ENCODE measurements at places on chromosomes 1 and 21.

GRCh38 chr21:17921579-17922530 is 102.7 kb upstream of the C21orf91 start:
- peaks cover 9% of the 10 kb centered on the region for H3K27me3 ChIP-seq
- 0 out of 2 replicates have a peak, but pooled peaks cover 7% of the 10 kb centered on the region for H3K4me1 ChIP-seq
- no peak overlapping the region for H3K4me3 ChIP-seq
- no peak overlapping the region for H3K27ac ChIP-seq

GRCh38 chr1:151920149-151920548 is 10.8 kb upstream of the THEM4 start:
- H3K27ac ChIP-seq: no peak overlapping the region
- H3K36me3 ChIP-seq: no peaks in the 10 kb centered on the region
- H3K27me3 ChIP-seq: no peaks in the 10 kb centered on the region
- no peak for DNase-seq
- no peaks in the 10 kb centered on the region for H3K4me1 ChIP-seq

GRCh38 chr1:79845936-79846335 is 839.4 kb upstream of the ADGRL4 start:
- H3K4me1 ChIP-seq: no peaks in the 10 kb centered on the region
- DNase-seq: peak; percentile 44
- no peak overlapping the region for H3K27ac ChIP-seq
- no peaks in the 10 kb centered on the region for H3K36me3 ChIP-seq
- no peaks in the 10 kb centered on the region for H3K27me3 ChIP-seq
- no peak overlapping the region for H3K4me3 ChIP-seq

GRCh38 chr1:88998716-88999115 is 6.3 kb upstream of the KYAT3 start:
- DNase-seq: peak; percentile 70
- H3K27me3 ChIP-seq: no peaks in the 10 kb centered on the region
- no peak overlapping the region for H3K4me3 ChIP-seq
- no peak overlapping the region for H3K27ac ChIP-seq

DNA sequence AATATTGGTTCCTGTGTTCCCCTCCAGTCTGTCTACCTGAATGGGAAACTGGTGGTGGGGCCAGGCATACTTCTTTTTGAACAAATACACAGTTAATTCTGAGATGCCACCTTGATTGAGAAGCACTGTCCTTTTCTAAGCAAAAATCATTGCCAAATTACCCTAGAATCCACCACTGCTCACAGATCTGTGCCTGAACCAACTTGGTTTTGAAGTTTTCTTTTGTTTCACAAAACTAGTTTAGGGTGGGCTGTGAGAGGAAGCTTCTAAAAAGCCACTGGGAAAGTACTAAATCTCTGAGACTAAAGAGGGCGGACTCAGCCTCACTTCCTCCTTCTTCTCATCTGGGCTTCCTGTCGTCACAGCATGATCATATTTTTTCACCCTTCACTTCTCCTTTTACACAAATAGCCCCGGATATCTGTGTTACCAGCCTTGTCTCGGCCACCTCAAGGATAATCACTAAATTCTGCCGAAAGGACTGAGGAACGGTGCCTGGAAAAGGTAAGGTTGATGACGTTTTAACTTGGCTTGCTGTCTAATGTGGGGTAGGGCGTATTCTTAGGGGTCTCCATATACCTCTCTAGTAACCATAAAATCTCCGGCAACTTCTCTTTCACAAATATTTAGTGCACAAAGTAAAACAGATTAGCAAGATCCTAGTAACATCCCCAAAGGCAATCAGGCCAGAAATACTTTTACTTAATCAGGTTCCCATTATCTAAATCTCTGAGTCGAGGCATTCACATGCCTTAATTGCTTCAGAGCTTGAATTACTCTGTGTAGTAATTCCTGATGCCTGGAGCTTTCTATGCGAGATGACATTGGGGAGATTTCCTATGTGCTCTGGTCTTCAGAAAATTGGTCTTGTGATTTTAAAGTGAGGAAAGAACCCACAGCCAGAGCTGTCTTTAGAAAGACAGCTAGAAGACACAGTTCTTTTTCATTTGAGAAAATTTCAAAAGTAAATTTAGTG is at the start of gene CD53:
CD53 (plus strand) TSS at position 404 of the 976 bp plus-strand sequence. CDS start 18,261 bp downstream, outside the sequence.
- no peaks in the 10 kb centered on the region for H3K36me3 ChIP-seq
- H3K4me3 ChIP-seq: no peak within 1 kb of the TSS
- no peaks in the 10 kb centered on the region for H3K4me1 ChIP-seq
- no peaks in the 10 kb centered on the region for H3K27me3 ChIP-seq
- H3K27ac ChIP-seq: no peak within 1 kb of the TSS

GRCh38 chr1:5858246-5858645 is 134.0 kb downstream of the NPHP4 start:
- H3K36me3 ChIP-seq: no peaks in the 10 kb centered on the region
- H3K27me3 ChIP-seq: no peaks in the 10 kb centered on the region
- no peaks in the 10 kb centered on the region for H3K4me1 ChIP-seq
- no peak overlapping the region for H3K27ac ChIP-seq

GRCh38 chr21:44083631-44084291 is 23.4 kb upstream of the PWP2 start:
- H3K4me1 ChIP-seq: no peaks in the 10 kb centered on the region
- H3K27ac ChIP-seq: no peak overlapping the region

- H3K4me1 ChIP-seq: peaks cover 4% of the 10 kb centered on the region
- no peak overlapping the region for H3K27ac ChIP-seq
- no peaks in the 10 kb centered on the region for H3K36me3 ChIP-seq
- no peak overlapping the region for H3K4me3 ChIP-seq
- no peaks in the 10 kb centered on the region for H3K27me3 ChIP-seq
- DNase-seq: no peak
These were observed 109.6 kb downstream of the NOS1AP start for GRCh38 chr1:162179121-162179520.

- H3K4me3 ChIP-seq: no peak overlapping the region
- DNase-seq: no peak
- H3K27me3 ChIP-seq: no peaks in the 10 kb centered on the region
- no peaks in the 10 kb centered on the region for H3K36me3 ChIP-seq
- H3K27ac ChIP-seq: no peak overlapping the region
These were observed 102.9 kb downstream of the DTL start for GRCh38 chr1:212138457-212138856.

All from GM23248 (cell line).